ENCODE measurements at places on chromosomes 5 and 9.

DNA sequence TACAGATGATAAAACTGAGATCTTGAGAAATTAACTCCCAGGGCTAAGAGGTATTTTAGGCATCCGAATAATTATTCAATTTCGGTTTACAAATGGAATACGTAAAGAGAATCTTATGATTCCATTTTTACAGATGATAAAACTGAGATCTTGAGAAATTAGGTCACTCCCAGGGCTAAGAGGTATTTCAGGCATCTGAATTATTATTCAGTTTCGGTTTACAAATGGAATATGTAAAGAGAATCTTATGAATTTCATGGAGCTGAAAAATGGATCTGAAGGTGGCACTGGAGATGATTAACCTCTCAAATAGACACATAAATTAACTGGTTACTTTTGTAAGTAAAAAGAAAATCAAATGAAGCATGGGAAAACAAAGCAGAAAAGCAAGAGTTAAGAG lies 44.2 kb downstream of the FGF1 start:
- DNase-seq: no peak

DNA sequence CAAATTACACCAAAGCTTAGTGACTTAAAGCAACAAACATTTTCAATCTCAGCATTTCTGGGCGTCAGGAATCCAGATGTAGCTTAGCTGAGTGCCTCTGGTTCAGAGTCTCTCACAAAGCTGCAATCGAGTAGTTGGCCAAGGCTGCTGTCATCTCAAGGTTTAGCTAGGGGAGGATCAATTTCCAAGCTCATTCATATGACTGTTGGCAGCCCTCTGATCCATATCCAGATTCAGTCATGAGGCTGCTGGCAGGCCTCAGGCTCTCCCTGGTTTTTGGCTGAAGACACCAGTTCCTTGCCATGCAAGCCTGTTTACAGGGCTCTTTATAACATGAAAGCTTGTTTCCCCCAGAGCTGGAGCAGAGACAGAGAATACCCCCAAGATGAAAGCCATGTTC lies 419.5 kb upstream of the TLE4 start:
- no peak for DNase-seq

DNA sequence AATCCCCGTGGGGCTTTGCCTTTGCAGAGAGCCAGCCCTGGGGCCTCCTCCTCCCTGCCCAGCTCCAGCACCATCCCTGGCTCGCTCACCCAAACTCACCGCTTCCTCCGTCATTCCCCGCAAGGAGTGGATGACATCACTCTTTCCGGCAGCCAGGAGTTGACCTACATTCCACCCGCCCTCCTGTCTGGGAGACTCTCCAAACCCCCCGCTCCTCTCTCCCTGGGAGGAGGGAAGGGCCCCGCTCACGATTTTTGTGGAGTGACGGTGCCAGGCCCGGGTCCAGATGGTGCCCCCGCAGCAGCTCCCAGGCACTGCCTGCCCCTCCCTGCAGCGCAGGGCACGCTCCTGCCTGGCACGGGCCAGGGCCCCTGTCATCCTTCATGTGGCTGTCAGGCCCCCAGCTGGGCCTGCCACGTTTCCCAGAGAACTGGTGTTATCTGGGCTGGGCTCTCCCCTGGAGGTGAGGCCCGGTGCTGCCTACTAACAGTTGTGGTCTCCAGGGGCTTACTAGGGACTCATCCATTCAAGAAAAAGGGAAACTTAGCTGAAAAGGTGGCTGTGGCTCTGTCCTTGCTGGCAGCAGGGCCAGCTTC lies 52.3 kb downstream of the NTNG2 start:
- no peak for DNase-seq

- no peak for DNase-seq
Observed at GRCh38 chr5:139804800-139805397, 9.3 kb downstream of the PSD2 start.

- DNase-seq: no peak
Observed at GRCh38 chr5:87129046-87129445, 138.6 kb upstream of the RASA1 start.

- no peak for DNase-seq
Observed at GRCh38 chr5:87393331-87393730, 19.4 kb downstream of the CCNH start.

DNA sequence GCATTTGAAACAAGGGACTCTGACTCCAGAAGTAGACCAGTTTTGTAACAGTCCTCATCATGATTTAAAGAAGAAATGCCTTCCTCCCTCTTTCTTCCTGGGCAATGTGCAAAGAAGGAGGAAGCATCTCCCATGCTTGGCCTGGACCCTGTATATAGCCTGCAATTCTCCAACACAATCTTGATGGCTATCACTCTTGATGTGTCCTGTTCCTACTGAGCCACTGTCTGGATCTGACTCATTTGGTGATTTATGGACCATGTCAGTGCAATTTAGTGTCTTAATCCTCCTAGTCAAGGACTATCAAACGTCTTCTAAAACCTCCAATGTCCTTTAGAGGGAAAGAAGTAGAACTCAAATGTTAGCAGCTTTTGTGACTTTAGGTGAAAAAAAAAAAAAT lies 697.3 kb downstream of the TLR4 start:
- no peak for DNase-seq

GRCh38 chr5:157245476-157245875 lies 20.4 kb upstream of the CYFIP2 start:
- no peak for DNase-seq

GRCh38 chr5:119220576-119221197 lies 135.1 kb upstream of the TNFAIP8 start:
- no peak for DNase-seq

- no peak for DNase-seq
Observed at GRCh38 chr5:372996-373709, 51.6 kb downstream of the AHRR start.

- DNase-seq: no peak
Observed at GRCh38 chr5:129065721-129066120, 28.8 kb upstream of the ISOC1 start.

- DNase-seq: no peak
Observed at GRCh38 chr9:127999461-127999860, 18.7 kb upstream of the EEIG1 start.

DNA sequence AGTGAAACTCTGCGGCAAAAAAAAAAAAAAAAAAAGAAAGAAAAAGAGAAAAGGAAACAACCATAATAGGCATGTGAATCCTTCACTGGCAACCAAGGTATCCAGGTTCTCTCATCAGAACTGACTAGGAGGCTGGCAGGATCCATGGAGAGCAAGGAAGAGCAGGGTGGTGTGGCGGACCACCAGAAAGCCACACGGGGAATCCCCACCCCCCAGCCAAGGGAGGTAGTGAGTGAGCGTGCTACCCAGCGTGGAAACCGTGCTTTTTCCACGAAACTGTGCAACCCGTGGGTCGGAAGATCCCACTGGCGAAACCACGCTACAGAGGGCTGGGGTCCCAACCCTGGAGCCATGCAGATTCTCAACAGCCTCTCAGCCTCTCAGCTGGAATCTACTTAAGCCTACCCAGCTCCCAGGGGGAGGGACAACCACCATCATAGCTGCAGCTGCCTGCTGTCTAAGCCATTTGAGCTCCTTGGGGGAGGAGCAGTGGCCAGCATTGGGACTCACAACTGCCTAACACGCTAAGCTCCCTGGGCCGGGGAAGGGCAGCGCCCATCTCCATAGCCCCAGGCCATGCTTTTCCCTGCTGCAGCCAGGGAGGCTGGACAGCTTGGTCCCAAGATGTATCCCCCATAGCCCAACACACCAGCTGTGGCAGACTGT lies 91.6 kb downstream of the PRELID2 start:
- DNase-seq: no peak

- DNase-seq: no peak
Observed at GRCh38 chr5:54206580-54207229, 103.7 kb downstream of the ARL15 start.

DNA sequence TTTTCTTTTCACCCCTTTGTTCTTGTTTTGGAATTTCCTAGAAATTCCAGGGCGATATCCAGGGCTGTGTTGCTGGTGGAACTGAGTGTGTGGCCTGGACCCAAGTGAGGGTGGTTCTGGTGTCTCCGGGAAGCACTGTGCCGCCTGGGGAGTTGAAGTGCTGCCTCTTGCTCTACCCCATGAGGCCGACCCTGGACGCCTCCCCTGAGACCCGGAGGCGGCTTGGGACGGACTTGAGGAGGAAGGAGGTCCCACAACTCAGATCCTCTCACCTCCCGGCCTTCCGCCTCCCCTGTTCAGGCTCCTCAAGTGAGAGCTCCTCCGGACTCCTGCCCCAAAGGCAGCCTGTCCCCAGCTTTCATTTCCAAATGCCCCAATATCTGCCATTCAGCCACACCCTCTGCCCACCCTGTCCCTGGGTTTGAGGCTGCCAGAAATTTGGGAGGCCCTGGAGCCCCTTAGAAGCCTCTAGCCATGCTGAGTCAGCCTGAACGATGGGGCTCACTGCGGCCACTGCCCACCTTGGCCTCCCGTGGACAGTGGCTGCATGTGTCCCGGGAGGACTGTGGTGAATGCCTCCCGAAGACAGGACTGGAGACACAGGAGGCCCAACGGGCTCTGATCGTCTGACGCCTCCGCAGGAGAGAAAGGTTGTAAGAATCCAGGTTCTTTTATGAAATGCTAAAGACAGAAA lies 42.6 kb upstream of the SLC6A19 start:
- DNase-seq: no peak

DNA sequence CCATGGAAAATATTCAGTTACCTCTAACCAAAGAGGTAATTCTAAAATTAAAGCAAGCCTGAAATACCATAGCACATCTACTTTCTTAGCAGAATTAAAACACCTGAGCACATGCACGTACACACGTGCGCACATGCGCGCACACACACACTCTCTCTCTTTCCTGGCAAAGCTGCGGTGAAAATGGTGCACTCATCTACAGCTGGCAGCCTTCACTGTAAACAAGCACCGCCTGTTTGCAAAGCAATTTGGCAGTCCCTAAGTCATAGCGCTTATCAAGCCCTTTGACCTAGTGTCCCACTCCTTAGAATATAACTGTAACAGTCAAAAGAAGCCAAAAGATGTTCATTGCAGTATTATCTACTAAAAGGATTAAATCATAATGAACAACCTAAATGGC lies 278.7 kb downstream of the DENND1A start:
- no peak for DNase-seq

DNA sequence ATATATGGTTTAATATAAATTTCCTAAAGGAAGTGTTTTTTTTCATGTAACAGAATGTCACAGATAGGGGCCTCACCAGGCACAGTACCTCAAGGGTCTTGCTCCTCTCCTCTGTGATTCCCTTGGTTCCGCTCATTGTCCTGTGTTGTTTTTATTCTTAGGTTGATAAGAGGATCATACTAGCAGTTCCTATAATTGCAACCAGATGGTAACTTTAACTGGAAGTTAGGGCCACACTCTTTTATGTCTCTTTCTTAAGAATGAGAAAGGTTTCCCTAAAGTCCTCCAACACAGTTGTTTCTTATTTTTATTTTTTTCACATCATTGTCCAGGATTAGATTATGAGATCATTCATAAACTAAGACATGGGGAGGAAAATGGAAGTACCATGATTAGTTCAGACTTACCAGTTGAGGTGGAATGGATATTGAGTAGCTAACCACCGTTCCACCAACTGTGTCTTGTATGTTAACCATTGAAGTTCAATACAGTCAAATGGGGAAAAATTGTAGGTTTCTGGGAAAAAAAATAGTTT lies 41.1 kb downstream of the FAM174A start:
- no peak for DNase-seq

GRCh38 chr5:25544652-25545249 lies 900.0 kb upstream of the CDH10 start:
- peak; percentile 2 for DNase-seq

GRCh38 chr5:152511531-152512132 lies 106.6 kb upstream of the NMUR2 start:
- no peak for DNase-seq

GRCh38 chr9:85401998-85402397 lies 339.8 kb downstream of the AGTPBP1 start:
- DNase-seq: no peak

DNA sequence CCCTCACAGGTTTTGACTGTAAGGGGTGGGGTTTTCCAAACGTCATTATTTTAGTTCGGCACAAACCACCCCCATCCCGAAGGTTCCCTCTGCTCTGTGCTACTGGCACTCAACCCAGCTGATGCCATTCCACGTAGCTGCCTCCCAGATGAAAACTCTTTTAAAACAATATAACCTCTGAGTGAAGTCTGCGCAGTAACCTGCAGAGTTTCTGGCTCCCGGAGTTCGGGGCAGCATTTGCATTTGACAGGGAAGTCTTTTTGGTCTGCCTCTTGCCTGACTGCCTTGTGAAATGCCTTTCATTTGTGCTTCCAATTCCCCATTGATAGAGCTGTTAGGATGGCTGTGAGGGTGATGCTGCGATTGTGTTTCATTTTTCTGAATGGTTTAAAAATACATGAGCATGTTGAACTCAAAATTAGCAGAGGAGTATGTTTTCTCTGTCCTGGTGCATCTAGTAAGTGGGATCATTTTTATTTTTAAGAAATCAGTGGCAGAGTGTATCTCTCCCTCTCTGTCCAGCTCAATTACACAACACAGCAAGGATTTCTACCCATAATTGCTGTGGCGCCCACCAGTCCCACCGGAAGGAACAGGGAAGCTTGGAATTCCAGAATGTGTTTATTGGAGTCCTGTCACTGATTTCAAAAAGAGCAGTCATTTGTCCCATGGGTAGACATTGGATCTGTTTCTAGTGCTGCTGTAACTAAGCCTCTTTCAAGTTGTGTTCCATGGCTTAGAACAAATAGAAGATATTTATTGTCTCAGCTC lies 24.8 kb downstream of the ADCY2 start:
- no peak for DNase-seq

GRCh38 chr9:116383936-116384335 lies 230.3 kb downstream of the PAPPA start:
- no peak for DNase-seq

- DNase-seq: no peak
Observed at GRCh38 chr5:21844960-21845359, 1008.2 kb downstream of the CDH12 start.

- DNase-seq: no peak
Observed at GRCh38 chr5:4636378-4636777, 503.8 kb upstream of the ADAMTS16 start.

DNA sequence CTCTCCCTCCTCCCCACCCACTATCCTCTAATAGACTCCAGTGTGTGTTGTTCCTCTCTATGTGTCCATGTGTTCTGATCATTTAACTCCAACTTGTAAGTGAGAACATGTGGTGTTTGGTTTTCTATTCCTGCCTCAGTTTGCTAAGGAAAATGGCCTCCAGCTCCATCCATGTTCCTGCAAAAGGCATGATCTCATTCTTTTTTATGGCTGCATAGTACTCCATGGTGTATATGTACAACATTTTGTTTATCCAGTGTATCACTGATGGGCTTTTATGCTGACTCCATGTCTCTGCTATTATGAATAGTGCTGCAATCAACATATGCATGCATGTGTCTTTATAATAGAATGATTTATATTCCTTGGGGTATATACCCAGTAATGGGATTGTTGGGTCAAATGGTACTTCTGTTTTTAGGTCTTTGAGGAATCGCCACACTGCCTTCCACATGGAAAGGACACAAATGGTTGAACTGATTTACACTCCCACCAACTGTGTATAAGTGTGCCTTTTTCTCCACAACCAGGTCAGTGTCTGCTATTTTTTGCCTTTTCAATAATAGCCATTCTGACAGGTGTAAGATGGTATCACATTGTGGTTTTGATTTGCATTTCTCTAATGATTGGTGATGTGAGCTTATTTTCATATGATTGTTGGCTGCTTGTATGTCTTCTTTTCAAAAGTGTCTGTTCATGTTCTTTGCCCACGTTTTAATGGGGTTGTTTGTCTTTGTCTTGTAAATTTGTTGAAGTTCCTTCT lies 96.5 kb upstream of the DAB2 start:
- no peak for DNase-seq

All from left renal pelvis (tissue), 4 donors.